ENCODE measurements at places on chromosomes 16 and 17.

DNA sequence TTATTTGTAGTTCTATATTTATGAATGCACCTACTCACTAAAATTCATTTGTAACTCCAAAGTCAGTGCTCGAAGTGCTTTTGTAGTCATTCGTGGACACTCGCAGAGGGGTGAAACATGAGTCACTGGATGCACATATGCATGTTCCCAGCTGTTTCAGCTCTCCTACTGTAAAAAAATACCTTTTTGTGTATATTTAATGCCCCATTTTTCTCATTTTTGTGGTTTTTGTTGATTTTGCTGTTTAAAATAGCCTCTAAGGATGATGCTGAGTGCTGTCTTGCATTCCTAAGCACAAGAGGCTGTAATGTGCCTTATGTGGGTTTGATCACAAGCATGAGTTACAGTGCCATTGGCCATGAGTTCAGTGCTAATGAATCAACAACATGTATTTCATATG, 30.6 kb downstream of the CENPV start:
- no peak for DNase-seq

DNA sequence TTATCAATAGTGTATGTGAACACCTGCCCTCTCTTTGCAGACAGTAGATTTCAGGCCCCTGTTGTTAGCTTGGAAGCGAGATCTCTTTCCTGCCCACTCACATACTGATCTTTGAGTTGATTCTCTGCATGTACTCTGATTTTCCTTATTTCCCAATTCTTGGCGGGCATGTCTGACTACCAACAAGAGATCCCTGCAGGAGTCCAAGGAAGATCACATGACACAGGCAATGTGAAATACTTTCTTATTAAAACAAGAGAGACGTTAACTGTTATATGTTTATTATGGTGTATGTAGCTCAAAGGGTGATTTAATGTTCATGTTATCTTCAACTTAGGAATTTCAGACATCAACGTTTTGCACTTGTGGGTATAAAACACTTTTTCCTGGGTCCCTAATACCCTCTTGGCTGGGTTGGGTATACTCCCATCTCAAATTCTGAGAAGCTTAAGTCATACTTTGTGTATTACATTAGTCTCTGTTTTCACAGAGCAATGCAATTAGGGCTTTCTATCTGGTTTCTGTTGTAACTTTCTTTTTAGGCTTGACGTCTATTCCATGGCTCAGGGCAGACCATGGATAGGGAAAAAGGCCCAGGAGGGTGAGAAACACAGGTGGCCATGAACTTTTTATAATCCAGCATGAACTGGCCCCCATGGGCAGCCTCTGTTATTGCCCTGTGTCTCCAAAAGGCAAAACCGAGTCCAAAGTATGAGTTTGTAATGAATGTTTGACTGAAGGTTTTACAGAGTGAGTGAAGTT, 32.2 kb downstream of the HSD17B2 start:
- no peak for DNase-seq

GRCh38 chr17:57269052-57269451, 12.7 kb downstream of the MSI2 start:
- no peak for DNase-seq

DNA sequence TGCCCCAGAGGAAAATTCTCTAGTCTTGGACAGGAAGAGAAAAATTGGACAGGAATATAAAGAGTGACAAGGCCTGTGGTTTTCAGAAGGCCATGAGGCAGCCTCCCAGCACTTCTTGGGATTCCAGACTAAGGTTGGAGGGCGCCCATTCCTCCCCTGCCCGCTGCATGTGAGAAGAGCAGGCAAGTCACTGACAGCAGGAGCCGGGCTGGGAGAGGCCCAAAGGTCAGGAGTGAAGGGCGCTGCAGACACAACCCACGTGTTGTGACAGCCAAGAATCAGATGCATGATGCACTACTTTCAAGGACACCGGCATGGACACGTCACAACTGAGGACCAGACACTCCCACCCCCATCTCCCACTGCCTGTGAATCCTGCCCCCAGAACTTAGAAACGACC, 256.7 kb downstream of the CBLN1 start:
- no peak for DNase-seq

DNA sequence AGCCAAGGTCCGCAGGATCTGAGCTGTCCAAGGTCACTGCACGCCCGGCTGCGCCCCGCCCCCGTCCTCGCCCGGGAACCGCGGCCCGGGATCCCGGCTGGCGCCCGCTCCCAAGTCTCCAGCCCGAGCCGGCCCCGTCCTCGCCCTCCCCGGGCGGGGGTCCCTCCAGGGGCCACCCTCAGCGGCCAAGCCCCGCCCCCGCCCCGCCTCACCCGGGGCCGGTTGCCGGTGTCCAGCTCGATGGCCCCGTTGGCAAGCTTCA, 216 bp downstream of the VPS9D1 start:
- no peak for DNase-seq

DNA sequence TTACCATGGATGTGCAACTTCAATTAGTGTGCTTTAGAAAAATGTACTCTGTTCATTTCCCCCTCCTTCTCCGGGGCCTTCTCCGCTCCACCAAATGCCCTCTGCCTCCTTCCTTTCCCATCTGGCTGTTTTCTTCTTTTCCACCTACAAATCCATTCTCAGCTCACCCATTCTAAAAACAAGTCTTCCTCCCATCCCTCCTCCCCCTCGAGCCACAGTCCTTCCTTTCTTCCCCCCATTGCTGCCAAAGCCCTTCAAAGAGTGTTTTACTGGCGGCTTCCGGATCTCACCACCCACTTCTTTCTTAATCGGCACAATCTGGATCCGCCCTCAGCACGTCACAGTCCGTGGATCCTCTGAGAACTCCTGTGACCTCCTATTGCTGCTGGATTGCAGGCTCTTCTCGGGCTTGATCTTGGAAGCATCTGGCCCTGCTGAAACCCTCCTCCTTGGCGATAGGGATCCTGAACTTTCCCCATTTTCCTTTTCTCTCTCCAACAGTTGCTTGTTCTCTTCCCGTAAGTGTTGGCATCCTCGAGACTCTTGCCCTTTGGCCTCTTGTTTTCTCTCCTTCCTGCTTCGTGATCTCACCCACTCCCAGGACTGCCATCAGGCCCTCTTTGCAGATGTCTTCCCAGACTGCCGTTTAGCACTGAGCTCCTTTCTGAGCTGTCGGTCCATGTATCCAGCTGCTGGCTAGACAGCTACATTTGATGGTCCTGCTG, 36.0 kb upstream of the FBXO47 start:
- no peak for DNase-seq

- DNase-seq: no peak
Observed at GRCh38 chr17:45372325-45372869, 55.6 kb upstream of the MAP3K14 start.

DNA sequence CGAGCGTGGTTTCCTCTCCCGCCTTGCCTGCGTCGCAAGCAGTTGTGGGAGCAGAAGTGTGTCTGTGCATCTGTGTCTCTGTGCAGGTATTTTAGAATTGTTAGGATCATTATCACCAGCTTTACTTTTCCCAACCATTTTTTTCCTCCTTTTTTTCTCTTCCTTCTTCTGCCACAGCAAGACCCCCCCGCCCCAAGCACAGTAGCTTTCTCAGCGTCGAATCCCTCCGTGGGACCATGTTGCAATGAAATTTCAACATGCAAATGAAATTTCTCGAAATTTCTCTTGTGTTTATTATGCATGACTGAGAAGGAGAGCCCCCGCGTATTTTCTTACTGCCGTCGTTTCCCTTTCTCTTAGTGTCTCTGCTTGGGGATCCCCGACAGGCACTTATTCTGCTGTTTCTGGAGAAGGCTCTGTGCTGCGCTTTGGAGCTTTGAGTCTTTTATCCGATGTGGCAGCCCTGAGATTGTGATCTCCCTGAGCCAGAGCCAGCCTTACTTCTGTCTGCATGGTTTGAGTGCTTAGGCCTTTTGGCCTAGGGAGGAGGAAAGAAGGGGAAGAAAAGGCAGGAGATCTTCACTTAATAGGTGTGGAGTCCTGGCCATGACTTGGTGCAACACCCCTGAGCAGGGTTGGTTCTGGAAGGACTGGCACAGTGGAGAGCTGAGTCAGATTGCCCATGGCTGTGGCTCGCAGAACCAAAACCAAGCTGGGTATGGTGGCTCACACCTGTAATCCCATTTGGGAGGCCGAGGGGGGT, 5.0 kb downstream of the ARMC7 start:
- no peak for DNase-seq

GRCh38 chr17:142102-142661, 4.8 kb downstream of the SCGB1C2 start:
- DNase-seq: peak; percentile 62

DNA sequence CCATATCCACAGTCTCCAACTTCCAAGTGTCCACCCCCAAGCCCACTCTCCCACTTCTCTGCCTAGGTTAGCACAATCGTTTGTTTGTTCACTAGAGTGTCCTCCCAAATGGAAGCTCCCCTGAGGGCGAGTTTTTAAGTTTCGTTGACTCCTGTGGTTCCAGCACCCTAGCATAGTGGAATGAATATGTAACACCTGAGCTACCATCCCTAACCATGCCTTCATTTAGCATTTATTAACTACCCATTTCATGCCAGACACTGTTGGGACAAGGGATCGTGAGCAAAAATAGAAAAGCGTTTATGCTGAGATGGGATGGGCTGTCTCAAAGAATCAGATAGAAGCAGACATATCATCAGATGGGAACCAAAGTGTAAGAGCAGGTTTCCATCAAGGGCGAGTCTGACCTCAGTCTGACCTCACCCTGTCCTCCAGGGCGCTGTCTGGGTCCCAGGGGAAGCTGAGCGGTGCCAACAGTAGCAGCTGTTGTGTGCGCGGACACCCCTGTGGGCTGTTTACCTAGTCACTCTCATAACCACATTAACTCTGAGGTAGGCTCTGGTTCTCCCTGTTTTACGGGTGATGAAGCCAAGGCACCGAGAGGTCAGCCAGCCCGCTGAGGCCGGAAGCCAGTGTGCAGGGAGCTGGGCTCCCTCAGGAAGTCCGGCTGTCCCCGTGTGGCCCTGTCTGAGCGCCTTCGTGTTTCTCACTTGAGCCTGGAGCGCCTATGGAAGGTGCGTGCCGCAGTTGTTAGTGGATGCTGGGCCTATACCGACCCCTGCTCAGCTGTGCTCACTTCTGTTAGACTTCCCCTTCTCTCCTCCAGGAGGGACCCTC, 6.2 kb downstream of the CNP start:
- no peak for DNase-seq

DNA sequence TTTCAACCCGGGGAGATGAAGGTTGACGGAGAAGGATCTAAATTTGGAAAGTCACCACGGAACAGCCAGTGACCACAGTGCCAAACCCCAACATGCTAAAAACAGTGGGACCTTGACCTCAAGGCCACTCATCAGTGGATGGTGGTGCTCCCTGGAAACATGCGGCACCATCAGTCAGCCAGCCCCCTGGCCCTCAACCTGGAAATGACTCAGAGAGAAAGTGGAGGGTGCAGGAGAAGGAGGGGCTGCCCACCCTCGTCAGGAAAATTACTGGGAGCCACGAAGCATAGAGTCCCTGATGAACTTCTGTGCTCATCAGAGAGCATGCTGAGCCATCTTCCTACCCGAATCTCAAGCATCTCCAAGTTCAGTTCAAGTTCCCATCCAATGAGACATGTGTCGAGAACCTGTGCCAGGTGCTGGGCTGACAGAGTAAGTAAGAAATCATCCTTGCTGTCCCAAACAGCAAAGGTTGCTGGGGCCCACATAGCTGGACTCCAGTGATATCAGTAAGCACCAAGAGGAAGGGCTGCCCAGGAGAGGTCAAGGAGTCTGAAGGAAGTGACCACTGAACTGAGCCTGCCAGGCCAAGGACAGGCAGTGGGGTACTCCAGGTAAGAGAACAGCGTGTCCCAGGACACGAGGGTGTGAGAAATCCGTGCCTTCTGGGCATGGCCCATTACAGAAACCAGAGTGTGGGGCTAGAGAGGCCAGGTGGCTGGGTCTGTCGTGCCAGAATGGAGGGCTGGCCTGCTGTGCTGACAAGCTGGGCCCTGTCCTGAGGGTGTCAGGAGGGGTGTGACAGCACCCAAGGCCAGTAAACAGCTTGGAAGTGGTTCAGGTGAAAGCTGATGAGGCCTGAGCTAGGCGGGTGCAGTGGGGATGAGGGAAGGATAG, 5.2 kb downstream of the PECAM1 start:
- no peak for DNase-seq

DNA sequence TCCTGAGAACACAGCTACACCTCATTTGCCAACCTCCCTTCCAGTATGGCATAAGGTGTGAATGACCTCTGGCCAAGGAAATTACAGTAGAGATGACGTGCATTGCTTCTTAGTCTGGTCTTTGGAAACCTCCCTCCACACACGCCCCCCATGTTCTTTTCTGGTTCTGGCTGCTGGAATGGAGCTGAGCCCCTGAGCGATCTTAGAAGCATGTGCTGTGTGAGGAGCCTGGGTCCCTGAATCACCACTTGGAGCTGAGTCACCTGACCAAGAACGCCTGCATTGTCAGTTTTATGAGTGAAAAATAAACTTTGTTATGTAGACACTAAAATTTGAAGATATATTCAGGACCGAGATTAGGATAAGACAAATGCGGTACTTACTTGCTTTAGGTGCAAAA, 51.4 kb downstream of the HS3ST3A1 start:
- DNase-seq: no peak

GRCh38 chr17:82281502-82282238, 8.2 kb upstream of the CSNK1D start:
- no peak for DNase-seq

- no peak for DNase-seq
Observed at GRCh38 chr17:4691686-4692085, 12.3 kb downstream of the PELP1 start.

GRCh38 chr17:68580236-68580770, 20.9 kb downstream of the FAM20A start:
- DNase-seq: no peak

GRCh38 chr16:53666786-53667415, 36.8 kb downstream of the RPGRIP1L start:
- DNase-seq: no peak

Measured in OCI-LY7 (cell line).